Inflammatory macrophage treated with lipopolysaccharide for 1 hour (primary cell): ENCODE measurements at places on chromosomes 2 and 18.

DNA sequence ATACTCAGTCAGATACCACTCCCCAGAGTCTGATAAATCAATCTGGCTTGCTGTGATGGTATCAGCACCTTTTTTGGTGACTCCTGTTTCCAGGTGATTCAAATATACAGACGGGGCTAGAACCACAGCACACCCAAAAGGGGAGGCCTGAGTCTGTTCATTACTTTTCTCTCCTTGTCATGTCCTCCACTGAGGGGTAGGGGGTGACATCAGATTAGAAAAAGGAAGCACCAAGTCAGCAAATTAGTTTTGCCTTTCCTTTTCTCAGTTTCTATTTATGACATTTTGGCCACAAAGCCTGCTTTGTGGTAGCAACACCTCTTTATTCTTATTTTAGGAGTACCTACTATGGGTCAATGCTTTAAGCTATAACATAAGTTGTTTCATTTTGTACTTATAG lies 127.4 kb downstream of the CCDC102B start:
- no peak for DNase-seq

GRCh38 chr18:9008200-9008708 lies 94.2 kb upstream of the NDUFV2 start:
- DNase-seq: no peak

DNA sequence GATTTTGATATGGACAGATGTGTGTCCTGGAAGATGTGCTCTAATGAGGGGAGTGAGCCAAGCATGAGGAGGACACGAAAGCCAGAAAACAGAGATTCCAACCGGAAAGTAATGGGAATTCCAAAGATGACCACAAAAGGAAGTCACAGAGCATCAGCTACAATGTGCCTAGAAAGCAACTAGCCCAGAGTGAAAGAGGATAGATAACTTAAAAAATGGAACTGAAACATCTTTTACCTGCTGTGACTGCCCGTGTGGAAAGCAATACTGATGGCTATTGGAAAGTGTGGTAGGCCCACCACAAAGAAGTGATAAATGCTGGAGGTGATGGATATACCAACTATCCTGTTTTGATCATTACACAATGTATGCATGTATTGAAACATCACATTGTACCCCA lies 21.6 kb downstream of the DNMT3A start:
- DNase-seq: no peak

DNA sequence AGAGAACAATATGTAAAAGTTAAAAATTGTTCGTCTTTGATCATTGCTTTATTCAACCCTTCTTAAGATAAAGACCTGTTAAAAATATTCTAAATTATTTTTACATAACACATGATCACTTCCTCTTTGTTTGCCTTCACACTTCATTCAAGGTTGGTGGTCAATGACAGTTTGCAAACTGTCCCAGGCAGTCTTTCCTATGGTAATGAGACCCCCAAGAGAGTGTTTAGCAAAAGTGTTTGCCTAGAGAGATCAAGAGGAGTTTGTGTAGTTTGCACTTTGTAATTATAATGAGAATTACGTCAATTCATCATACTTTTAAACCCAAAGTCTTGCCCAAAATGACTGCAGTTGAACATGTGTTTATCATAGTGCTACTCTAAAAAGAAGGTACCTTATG lies 77.2 kb upstream of the ABCA12 start:
- DNase-seq: no peak

DNA sequence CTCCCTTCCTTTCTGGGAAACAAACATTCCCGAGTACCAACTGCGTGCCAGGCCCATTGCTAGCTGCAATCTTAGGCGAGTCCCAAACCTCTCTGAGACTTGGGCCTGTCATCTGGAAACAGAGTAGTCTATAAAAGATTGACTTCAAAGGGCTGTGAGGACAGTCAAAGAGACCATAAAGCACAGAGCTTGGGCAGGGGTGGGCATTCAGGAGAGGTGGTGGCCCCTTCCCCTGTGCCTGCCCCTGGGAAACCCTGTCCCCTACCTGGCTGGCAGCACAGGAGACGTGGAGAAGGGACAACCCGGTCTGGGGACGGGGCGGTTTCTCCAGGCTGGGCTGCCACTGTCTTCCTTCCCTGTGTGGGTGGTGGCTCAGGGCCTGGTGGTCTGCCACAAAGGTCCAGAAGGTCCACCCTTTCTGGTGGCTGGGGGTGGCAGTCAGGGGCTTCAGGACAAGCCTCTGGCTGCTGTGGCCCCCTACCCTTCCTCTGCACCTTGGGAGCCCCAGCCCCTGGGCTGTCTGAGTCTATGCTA lies 33.9 kb upstream of the FOSL2 start:
- no peak for DNase-seq

DNA sequence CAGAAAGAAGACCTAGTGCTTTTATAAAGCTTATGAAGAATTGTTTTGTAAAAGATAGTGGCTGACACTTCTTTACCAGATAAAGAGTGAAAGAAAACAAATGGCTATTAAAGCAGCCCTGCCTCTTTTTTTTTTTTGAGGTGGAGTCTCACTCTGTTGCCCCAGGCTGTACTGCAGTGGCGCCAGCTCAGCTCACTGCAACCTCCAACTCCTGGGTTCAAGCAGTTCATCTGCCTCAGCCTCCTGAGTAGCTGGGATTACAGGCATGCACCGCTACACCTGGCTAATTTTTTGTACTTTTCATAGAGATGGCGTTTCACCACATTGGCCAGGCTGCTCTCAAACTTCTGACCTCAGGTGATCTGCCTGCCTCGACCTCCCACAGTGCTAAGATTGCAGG lies 12.9 kb downstream of the ARPC2 start:
- no peak for DNase-seq

DNA sequence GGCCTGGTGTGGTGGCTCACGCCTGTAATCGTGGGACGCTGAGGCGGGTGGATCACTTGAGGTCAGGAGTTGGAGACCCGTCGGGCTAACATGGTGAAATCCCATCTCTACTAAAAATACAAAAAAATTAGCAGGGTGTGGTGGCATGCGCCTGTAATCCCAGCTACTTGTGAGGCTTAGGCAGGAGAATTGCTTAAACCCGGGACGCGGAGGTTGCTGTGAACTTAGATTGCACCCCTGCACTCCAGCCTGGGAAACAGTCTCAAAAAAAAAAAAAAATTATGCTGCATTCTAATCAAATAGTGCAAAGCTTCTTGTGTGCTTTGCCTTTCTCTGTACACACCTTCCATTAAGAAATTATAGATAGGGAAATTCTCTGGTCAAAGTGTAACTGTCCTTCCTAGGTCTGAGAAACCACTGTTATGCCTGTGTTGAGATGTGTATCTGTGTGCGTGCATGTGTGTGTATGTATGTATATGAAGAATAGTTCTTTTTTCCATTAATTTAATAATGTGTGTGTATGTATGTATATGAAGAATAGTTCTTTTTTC lies 2.5 kb downstream of the CD28 start:
- no peak for DNase-seq

DNA sequence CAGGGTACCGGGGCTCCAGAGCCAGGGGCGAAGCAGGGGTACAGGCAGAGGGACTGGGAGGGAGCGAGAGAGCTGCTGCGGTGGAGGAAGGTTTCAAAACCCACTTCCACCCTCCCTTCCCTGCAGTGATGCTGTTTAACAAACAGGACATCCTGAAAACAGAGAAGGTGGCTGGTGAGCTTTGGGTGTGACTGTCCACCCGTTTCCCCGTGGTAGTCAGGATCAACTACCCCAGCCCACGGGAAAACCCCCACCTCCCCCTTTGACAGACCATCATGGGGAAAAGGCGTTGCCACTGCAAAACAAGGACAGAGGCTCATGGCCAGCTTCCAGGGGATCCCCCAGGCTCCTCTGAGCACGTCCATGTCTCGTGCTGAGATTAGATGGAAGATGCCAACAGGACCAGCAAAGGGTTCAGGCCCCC lies 12.9 kb downstream of the TMEM185B start:
- peak; percentile 48 for DNase-seq

DNA sequence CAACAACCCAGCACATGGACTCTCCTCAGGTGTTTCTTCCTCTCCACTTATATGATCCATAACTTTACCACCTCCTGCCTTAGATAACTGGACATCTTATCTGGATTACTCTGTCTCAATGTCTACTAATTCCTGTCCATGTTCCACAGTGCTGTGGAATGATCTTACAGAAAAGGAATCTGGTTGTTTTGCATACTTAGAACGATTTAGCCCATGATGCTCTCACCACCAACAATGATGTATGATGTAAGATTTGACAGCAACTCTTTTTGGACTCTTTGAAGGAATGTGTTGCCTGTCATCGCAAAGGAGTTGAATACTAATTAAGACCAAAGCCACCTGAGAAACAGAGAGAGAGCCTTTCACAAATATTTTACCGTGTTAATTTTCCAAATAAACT lies 37.7 kb upstream of the SYT4 start:
- no peak for DNase-seq

DNA sequence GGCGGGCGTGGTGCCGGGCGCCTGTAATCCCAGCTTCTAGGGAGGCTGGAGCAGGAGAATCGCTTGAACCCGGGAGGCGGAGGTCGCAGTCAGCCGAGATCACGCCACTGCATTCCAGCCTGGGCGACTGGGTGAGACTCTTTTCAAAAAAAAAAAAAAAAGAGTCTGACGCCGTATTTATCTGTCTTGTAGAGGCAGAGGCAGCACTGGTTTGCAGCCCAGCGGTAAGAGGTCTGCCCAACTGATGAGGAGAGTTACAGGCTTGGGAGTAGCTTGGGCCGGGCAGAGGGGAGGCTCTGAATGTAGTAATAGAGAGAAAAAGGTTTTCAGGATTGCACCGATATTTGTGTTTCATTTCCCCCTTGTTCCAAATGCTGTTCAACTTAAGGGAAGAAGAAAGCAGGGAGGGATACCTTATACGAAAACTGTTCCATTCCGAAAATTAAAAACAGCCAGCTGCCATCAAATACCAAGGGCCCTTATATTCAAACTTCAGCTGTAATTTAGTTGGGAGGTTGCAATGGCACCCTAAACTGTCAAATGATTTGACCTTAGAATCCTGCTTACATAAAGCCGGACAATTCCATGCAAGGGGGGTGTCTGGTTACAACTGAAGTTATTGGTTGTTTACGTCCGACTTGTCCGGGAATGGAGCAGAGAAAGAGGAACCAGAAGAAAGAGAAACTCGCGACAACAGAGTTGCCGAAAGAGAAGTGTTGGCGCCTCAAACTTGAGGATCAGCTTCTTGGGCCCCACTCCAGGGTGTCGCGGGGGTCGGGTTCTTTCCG lies 9.2 kb upstream of the SP9 start:
- DNase-seq: peak; percentile 38

- DNase-seq: no peak
Observed at GRCh38 chr18:24894880-24895279, 434.4 kb downstream of the HRH4 start.

GRCh38 chr2:6764968-6765723 lies 100.6 kb downstream of the CMPK2 start:
- no peak for DNase-seq

- DNase-seq: peak; percentile 7
Observed at GRCh38 chr2:189641590-189641989, 19.7 kb upstream of the ASNSD1 start.

- no peak for DNase-seq
Observed at GRCh38 chr2:119005555-119005954, 63.6 kb downstream of the MARCO start.

GRCh38 chr2:98479959-98480524 lies 35.4 kb downstream of the INPP4A start:
- DNase-seq: no peak

- no peak for DNase-seq
Observed at GRCh38 chr2:220966636-220967035, 605.5 kb downstream of the EPHA4 start.
